CD4-positive, alpha-beta T cell treated with Interferon gamma for 1 hour (primary cell): ENCODE measurements at places on chromosomes 6 and 20.

DNA sequence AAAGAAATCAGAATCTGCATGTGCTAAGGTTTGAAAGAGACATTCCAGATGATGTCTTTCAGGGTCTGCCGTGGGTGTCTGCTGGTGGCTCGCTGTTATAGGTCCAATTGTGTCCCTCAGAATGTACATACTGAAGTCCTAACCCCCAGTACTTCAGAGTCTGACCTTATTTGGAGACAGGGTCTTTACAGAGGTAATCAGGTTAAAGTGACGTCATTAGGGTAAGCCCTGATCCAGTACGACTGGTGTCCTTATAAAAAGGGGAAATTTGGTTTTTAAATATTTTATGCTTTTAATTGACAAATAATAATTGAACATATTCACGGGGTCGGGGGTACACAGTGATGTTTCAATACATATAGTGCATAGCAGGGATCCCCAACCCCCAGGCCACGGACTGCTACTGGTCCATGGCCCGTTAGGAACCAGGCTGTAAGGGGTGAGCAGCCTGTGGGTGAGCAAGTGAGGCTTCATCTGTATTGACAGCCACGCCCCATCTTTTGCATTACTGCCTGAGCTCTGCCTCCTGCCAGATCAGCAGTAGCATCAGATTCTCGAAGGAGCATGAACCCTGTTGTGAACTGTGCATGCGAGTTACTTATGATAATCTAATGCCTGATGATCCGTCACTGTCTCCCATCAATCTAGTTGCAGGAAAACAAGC, 33.2 kb upstream of the SLC22A23 start:
- no peak for DNase-seq

GRCh38 chr6:158328952-158329351, 16.7 kb downstream of the TULP4 start:
- DNase-seq = no peak

GRCh38 chr20:62959101-62959971, 6.8 kb downstream of the SLC17A9 start:
- no peak for DNase-seq

GRCh38 chr6:134936931-134937330, 13.0 kb downstream of the ALDH8A1 start:
- DNase-seq = no peak

- no peak for DNase-seq
Measured at GRCh38 chr6:123904228-123904627, 100.6 kb downstream of the NKAIN2 start.

- no peak for DNase-seq
Measured at GRCh38 chr6:39524007-39524406, 201.2 kb downstream of the KIF6 start.

DNA sequence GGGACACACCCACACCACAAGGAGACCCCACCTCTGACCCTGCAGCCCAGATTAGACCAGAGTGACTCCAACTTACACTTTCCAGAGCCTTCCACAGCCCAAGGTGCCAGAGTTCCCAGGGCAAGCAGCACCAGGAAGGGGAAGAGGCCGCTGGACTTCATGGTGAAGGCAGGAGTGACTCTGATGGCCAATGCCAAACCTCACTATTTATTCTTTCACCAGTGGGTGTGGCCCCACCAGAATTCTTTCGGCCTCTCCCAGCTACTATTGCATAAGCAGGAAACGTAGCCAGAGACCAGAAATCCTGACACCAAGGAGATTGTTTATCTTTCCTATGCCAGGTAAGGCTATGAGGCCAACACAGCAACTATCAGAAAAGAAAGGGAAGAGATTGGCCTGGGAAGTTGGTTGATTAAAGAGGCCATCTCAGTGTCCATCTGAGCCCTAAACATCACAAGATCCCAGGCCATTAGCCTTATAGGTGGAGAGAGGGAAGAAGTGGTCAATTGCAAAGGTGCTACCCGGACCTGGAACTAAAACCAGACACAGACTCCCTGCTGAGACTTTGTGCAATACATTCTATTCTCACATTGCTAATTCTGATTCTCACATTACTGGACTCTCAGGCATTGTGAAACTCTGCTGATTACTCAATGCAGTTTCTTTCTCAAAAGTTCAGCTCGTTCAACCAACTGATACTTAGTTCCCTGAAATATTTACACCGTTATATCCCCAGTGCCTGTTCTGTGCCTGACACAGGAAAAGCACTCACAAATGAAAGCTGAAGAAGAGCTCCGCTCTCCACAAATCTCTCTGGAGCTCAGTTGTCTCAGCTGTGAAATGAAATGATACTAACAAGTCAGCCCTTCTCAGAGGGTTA, at the start of gene SLPI:
SLPI (minus strand) TSS at position 182 of the 880 bp plus-strand sequence; CDS start at position 161, 21 bp downstream.
- DNase-seq = no peak

- DNase-seq = no peak
Measured at GRCh38 chr6:40721271-40721952, 134.2 kb upstream of the LRFN2 start.

- DNase-seq = peak; percentile 94
Measured at GRCh38 chr6:33313709-33314514, at the start of gene TAPBP. Gene TAPBP (minus strand): TSS chr6:33314078. CDS start chr6:33314041, 37 bp downstream.

- no peak for DNase-seq
Measured at GRCh38 chr20:58752565-58752964, 60.0 kb downstream of the NPEPL1 start.

GRCh38 chr6:151493804-151494234, at the start of gene CCDC170:
Gene CCDC170 (plus strand): TSS chr6:151494017. CDS start chr6:151494129, 112 bp downstream.
- peak; percentile 33 for DNase-seq

- no peak for DNase-seq
Measured at GRCh38 chr6:1558388-1558787, 51.3 kb upstream of the FOXC1 start.
